ENCODE measurements at places on chromosomes 16 and 17. TPM values are rescaled to one million over a fixed set of nuclear protein-coding genes. Genes with fewer than 3 reads are reported as not detected.

The PSKH1 gene
- total RNA-seq: 28.2 TPM

The KRT33B gene
- total RNA-seq: not detected

The SLC16A5 gene
- 6.9 TPM for total RNA-seq

The CDR2 gene
- total RNA-seq: 36.1 TPM

The ORMDL3 gene
- total RNA-seq: 41.9 TPM

The TNFRSF17 gene
- 0.45 TPM for total RNA-seq

The XYLT1 gene
- 19.1 TPM for total RNA-seq

The ZACN gene
- not detected for total RNA-seq

The C16orf74 gene
- 0.52 TPM for total RNA-seq

The PRR15L gene
- not detected for total RNA-seq

The TAT gene
- total RNA-seq: not detected

The CX3CL1 gene
- total RNA-seq: 18.6 TPM

The CD300E gene
- 0.25 TPM for total RNA-seq

The RDM1 gene
- not detected for total RNA-seq

The PPP1R27 gene
- total RNA-seq: not detected

The ANTKMT gene
- 23.5 TPM for total RNA-seq

The CSH2 gene
- total RNA-seq: 0.23 TPM

The SPNS3 gene
- not detected for total RNA-seq

The GRIN2C gene
- total RNA-seq: 3.5 TPM

The PRAC2 gene
- total RNA-seq: not detected

The CCDC200 gene
- total RNA-seq: not detected

The TBX6 gene
- 0.47 TPM for total RNA-seq

The HDAC5 gene
- total RNA-seq: 83.7 TPM

The OR2C1 gene
- not detected for total RNA-seq

The EVPLL gene
- not detected for total RNA-seq

The RUNDC3A gene
- 0.54 TPM for total RNA-seq

The MYOCD gene
- total RNA-seq: 102 TPM

The PMFBP1 gene
- total RNA-seq: 0.39 TPM

The FBXL16 gene
- 1.4 TPM for total RNA-seq

The SLFN12 gene
- 7.9 TPM for total RNA-seq

The OR3A3 gene
- total RNA-seq: not detected

The GGT6 gene
- 5.9 TPM for total RNA-seq

The KRTAP3-2 gene
- total RNA-seq: not detected

The RPGRIP1L gene
- 5.0 TPM for total RNA-seq

The KATNB1 gene
- total RNA-seq: 6.4 TPM

The GPR179 gene
- total RNA-seq: not detected

The MT4 gene
- total RNA-seq: not detected

The RNU2-1 gene
- total RNA-seq: not detected

The TBC1D3E gene
- not detected for total RNA-seq

The SLFN13 gene
- 3.7 TPM for total RNA-seq

All from gastroesophageal sphincter (tissue), 4 donors.